ENCODE measurements at places on chromosomes 6 and 20. TPM values are rescaled to one million over a fixed set of nuclear protein-coding genes. Genes with fewer than 3 reads are reported as not detected.

GRCh38 chr6:35017411-35018181 is 123.5 kb downstream of the TCP11 start:
- DNase-seq, result peak; percentile 50

DNA sequence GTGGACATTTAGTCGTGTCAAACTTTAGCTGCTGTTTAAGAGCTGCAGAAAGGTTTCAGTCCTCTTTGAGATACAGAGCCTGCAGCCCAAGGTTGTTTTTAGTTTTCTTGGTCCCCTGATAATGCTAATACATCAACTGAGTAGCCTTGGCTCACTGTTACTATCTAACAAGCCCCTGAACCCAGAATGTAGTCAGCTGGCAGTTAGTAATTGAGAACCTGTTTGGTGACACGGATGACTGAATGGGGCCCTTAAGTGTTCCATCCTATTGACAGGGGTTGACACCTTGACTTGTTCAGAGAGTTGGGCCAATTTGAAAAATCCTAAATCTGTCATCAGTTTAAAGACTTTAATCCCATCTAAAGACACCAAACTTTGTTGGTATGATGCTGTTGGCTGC is 2.8 kb downstream of the RTN4IP1 start:
- no peak for DNase-seq

GRCh38 chr6:140985679-140986275 is 1146.9 kb upstream of the GJE1 start:
- no peak for DNase-seq

DNA sequence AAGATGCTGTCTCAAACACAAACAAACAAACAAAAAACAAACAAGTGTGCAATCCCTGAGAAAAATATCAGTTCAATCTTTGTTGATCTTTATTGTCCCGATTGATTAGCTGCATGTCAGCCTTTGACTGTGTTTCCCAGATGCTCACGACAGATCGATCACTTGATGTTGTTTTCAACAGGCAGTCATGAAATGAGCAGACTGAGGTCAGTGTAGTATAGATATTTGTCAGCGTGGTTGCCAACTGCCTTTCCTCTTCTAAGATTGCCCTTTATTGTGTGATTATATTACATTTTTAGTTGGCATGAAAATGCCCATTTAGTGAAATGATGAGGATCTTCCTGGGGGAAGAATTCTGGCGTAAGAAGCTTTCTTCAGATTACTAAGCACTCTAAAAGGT is 25.6 kb downstream of the UTRN start:
- DNase-seq, result no peak

GRCh38 chr20:14333721-14334120 is 3.7 kb downstream of the FLRT3 start:
- DNase-seq, result no peak

DNA sequence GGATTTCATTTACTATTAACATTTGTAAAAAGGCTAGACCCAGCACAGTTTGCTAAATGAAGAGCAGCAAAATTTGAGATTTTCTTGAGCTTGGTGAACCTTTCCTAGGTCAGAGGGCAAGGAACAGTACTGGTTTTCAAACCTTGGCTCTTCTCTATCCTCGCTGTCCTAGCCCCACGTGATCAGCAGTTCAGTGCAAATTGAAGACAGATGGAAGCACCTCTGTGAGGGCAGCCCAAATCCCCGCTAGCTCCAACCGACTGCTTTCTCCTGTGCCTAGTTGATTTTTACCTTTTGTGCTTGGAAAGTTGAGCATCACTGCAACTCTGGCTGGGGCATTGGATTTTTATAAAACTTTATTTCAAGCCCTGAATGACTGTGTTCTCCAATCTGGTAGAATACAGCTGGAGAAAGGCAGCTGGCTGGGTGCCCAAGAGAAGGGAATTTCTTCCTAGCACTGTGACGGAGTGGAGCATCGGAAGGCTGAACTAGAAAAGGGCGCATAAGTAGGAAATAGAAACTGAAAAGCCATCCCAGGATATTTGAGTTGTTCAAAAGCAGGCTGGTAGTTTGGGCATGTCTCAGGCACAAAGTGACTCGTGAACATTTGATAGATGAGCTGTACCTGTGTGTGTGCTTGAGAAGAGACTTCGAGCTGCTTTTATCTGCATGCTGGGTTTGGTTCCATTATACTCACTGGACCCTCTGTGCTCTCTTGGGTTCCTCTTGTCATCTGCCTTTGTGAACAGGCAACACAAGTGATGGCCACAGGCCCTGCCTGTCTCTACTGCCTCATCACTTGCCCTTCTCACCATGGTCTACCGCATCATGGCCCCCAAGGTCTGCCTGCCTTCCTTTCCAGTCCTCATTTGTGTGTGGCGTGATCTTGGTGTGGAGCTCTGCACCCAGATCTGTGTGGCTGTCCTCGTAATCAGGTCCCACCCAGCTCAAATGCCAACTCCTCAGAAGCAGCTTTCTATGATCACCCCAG is 2.3 kb downstream of the RNF114 start:
- DNase-seq, result peak; percentile 84

Gene ITPA
- 34.0 TPM for total RNA-seq

Gene WFDC2
- total RNA-seq, result not detected

Gene ATAT1
- total RNA-seq, result 4.4 TPM

Gene FRK
- total RNA-seq, result 1.1 TPM
